CD4-positive, alpha-beta T cell treated with Interleukin-15 for 1 hour (primary cell): ENCODE measurements at places on chromosomes 2 and 18.
A peak's percentile ranks its signal among the peaks of the same experiment; 100 is the strongest.

DNA sequence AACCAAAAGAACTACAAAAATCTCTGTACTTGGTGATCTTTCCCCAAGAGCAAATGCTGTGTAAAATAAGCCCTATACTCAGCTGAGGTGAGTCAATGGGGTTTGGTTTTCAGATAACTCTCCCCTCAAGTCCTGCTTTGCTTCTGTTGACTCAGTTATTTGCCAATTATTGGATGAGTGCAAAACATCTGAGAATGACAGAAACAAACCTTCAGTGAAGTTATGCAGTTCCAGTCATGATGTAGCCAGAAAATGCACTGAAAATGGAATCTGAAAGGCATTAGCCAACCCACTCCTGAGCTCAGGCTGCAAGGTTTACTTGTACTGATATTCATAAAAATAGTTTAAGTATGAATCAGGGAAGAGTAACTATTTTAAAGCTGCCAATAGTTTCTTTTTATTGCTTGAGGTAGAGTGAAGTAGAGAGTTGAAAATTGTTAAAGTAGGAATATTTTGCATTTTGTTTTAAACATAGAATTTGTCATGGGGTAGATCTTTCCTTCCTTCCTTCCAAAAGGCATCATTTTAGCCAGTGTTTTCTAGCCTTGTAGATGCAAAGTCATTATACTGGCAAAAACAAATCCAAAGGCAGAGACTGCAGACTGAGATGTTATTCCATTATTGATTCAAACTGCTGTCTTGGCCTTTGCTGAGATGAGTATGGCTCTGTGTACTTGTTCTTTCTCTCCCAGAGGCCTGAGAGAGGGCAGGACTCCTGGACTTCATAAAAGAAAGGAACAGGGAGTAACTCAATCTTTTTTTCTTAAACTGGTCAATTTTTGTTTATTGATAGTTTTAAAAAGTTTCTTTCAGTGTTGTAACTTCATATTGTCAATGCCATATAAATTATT is 215.3 kb downstream of the RND3 start:
- DNase-seq, result no peak

GRCh38 chr2:96253006-96253405 is 12.8 kb downstream of the TMEM127 start:
- DNase-seq, result no peak

GRCh38 chr2:96145036-96145847 is at the start of gene DUSP2:
TSS of gene DUSP2 (minus strand) at chr2:96145440. CDS start at chr2:96145354, 86 bp downstream.
- peak; percentile 97 for DNase-seq

- peak; percentile 52 for DNase-seq
These were observed 31.0 kb upstream of the SLC3A1 start for GRCh38 chr2:44244135-44244871.

GRCh38 chr2:200336980-200337615 is 30.6 kb downstream of the SPATS2L start:
- no peak for DNase-seq

DNA sequence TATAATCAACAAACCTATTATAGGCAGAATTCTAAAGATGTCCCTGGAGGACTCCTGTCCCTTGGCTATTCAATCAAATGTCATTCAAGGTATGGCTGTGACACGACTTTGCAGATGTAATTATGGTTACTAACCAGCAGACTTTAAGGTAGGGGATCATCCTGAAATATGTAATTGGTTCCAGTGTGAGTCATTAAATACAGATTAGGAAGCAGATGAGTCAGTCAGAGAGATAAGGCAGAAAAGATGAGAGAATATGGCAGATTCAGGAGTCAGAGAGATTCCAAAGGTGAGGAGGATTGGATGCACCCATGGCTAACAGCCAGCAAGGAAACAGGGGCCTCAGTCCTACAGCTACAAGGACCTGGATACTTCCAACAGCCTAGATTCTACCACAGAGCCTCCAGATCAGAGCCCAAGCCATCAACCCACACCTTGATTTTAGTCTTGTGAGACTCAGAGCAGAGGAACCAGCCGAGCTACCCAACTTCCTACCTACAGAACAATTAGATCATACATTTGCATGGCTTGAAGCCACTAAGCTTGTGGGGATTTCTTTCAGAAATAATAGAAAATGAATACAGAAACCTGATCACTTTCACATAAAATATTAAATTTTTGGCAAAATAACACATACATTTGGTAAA is 11.2 kb upstream of the PROM2 start:
- no peak for DNase-seq

- no peak for DNase-seq
These were observed 633 bp upstream of the ARMC9 start for GRCh38 chr2:231197706-231198290.

DNA sequence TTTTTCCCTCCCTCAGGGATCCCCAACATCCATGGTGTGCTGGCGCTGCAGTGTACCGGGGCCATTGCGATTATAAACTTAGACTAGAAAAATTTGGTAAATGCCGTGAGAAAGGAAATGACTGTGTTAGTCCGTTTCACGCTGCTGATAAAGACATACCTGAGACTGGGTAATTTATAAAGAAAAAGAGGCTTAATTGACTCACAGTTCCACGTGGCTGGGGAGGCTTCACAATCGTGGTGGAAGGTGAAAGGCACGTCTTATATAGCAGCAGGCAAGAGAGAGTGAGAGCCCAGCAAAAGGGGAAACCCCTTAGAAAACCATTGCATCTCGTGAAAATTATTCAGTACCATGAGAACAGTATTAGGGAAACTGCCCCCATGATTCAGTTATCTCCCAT is 44.3 kb downstream of the NTSR2 start:
- no peak for DNase-seq

GRCh38 chr2:99640635-99641151 is 150.9 kb upstream of the REV1 start:
- DNase-seq, result no peak

- DNase-seq, result no peak
These were observed 18.4 kb downstream of the UPP2 start for GRCh38 chr2:158120102-158120501.

- DNase-seq, result no peak
These were observed 35.8 kb downstream of the METTL4 start for GRCh38 chr18:2535419-2535910.

DNA sequence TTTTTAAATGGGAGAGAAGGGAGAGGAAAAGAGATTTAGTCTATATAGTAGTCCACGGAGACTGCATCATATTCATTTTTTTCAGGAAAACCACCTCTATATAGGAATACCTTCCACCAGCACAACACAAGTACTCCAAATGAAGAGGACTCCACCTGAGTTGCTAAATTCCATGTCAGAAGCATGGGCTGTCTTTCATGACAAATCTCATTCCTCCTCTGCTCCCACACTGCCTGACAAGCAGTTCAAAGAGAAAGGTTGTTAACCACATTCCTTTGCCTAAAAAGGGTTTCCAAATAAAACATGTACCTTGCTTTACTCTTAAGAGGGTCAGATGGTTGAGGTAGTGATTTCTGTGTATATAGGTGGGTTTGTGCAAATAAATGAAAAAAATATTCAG is 122.0 kb downstream of the TMEFF2 start:
- DNase-seq, result no peak

DNA sequence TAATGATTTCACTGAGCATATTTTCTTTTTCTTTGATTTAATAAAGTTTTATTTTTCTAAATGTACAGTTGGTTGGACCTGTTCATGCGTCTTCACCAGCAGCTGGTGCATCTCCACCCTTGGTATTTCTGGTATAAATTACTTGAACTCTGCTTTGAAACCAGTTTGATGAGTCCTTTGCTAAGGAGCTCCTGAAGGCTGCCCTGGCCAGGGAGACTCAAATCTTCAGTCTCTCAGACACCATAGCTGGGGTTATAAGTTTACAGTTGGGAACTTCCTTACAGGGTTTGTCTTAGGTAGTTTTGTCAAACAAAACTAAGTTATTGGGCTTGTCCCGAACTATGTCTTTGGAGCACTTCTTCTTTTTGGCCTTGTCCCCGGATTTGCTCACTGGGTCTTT is 44.7 kb downstream of the HS1BP3 start:
- DNase-seq, result no peak

DNA sequence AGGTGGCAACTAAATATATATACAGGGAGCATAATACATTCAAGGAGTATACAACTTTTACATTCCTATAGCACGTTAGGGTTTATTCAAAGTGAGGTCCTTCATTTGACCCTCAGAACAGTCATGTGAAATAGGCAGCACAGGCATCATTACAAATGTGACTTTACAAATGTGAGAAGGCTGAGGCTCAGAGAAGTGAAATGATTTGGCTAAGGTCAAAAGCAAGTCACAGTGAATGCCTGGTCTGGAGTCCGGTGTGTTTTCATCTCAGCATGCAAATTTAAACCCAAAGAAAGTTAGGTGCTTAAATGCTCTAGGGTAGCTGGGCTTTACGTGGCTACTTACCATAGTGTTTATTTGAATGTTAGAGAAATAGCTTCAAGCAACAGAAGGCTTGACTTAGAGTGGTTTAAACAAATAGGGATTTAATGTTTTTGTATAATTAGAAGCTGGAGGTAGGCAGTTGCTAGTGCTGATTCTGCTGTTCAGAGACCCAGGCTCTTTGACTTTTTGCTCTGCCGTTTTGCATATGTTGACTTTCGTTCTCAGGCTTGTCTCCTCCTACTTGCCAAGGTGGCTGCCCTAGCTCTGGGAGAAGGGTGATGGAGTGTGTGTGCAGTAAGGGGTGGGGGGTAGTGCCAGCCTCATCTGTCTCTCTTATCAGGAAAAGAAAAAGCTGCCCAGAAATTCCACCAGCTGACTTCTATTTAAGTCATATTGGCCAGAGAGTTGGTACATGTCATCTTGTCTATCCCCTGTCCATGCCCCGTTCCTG is 89.2 kb downstream of the PLCL1 start:
- DNase-seq, result no peak

DNA sequence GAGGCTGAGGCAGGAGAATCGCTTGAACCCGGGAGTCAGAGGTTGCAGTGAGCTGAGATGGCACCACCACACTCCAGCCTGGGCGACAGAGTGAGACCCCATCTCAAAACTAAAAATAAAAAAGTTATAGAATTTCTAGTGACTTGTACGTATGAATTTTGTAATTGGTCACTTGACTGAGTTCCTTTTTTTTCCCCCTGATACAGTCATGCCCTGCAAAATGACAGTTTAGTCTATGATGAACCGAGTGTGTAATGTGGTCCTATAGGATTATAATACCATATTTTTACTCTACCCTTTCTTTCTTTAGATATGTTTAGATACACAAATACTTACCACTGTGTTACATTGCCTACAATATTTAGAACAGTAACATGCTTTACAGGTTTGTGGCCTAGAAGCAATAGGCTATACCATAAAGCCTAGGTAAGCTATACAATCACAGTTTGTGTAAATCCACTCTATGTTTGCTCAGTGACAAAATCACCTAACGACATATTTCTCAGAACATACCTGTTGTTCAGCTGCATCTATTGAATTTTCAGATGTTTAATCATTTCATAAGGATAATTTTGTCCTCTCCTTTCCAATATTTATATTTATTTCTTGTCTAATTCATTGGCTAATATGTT is 25.4 kb downstream of the SOCS6 start:
- DNase-seq, result no peak

- DNase-seq, result peak; percentile 27
These were observed 173.8 kb upstream of the BCL2L11 start for GRCh38 chr2:110946902-110947301.

DNA sequence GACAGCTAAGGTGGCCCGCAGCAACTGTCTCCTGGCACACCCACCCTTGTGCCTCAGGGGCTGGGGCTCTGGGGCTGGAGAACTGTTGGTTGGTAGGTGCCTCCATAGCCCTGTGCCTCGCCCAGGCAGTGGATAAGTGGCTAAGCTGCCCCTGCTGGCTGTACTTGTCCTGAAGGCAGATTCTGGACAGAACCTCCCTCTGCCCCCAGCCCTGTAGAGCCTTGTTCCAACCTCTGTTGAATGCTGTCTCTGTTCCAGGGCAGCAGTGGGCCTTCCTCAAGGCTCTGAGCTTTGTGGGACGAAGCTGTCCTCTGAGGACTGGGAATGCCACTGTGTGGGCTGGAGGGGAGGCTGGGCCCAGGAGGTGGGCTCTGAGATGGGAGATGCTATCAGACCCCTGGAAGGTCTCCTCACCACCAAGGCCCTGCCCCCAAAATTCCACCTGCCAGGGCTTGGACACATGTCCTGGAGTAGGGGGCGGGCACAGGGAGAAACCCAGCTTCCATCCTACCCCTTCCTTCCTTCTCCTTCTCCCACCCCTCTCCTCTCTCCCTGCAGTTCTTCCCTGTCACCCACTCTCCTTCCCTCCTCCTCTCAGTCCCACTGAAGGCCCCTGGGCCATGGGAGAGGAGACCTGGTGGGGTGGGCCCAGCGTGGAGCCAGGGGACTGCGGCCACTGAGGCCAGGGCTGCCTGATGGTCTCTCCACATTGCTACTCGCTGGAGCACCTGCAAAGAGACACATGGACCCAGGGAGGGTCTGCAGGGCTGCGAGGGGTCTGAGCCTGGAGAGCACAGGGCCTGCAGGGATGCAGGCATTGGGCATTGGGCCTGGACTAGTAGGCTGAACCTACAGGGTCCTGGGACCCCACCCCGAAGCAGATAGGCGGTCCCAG is 1.7 kb upstream of the PDCD1 start:
- DNase-seq, result no peak

DNA sequence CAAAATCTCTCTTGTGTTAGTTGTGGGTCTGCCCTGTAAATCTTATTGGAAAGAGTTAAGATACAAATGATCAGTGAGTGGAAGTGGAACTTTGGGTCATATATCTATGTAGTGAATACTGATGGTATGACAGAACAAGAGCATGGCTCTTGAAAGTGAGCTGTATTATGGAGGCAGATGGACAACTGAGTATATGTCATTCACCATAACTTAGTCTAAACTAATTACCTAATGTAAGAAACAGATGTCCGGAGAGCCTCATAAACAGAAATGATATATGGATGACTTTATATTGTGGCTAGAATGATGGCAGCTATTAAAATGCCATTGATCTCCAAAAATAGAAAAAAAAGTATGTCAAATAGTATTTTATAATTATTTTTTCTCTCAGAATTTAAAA is 72.4 kb downstream of the FASTKD2 start:
- DNase-seq, result no peak

GRCh38 chr2:232545511-232546375 is 4.6 kb downstream of the TIGD1 start:
- DNase-seq, result no peak

DNA sequence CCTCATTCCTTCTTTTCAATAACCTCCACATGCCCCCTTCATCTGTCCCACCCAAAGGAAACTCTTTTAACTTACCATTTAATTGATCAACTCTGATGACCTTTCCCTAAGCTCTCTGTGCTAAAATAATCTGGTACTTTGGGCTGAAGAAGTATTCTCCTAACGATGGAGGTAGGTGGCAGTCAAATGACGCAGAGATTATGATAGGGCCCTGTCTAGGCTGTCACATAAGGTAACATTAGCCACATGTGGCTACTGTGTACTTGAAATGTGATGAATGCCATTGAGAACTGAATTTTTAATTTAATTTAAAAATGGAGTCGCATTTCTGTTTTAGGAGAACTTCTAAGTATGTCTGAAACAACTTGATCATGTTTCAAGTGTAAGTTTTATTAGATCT is 140.5 kb upstream of the TNP1 start:
- no peak for DNase-seq

DNA sequence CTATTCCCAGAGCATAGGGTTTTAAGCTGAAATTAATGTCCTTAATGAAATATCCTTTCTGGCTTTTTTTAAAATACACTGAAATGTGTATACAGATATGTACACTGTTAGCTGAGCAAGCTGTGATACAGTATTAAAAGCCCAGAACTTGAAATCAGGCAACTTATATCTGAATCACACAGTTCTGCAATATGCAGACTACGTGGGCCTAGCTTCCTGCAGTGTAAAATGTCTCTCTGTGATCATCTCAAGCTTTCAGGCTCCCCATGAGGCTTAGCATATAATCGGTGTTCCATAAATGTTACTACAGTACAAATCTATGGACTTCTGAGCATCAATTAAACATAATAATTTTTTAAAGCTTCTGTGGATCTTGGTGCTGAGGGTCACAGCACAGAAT is 8.2 kb downstream of the FBXO15 start:
- DNase-seq, result no peak
